NCI-H82 (cell line): ENCODE measurements at places on chromosomes 16 and 17.

DNA sequence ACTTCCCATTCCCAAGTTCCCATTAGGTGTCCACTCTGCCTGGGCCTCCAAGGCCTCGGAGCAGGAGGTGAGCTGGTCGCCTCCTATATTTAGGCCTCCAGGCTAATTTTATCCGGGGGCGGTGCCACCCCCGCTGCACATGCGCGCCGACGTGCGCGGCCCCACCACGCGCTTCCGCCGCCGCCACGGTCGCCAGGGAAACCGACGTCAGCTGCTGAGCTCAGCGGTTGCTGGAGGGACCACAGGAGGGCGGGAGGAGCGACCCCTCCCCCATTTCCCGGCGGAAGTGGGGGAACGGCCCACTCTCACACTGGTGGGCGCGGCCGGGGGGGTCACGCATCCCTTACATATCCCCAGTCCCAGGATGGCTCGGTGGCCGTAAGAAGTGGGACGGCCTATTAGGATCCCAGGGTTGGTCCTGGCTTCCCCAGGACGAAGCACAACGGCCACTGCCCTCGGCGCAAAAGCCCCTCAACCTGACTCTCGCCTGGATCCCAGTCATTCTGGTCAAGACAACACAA, 1.0 kb downstream of the PER1 start:
- peak; percentile 92 for DNase-seq

DNA sequence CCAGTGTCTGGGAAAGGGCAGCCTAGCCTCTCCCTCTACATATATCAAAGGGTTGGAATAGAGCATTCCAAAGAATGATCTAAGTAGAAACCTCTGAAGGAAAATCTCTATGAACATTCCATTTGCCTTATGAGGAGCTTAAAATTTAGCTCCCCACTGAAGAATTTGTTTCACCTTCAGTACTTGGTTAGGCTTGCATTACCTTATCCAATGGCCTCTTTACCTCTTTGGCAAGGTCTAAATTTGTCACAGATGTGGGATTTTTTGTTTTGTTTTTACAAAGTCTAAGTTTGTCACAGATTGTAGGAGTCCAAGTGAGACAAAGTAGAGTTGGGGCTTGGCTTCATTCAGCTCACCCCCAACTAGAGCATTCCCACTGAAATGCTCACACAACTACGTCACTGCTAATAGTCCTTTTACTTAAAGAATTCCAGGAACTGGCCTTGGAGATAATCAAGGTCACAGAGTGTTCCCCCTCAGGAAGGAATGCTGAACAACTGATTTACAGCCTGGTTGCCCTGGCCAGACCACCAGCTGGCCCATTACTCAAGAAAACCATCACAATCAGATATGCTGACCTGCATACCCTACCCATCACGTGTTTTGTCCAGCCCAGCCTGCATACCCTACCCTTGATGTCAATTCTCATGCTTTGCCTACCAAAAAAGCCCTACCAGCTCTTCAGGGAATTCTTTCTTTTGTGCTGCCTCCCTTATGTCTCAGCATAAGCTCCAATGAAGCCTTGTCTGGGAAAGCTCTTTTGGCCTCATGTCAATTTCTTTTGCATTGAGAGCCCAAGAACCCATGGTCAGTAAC, 26.5 kb upstream of the PPM1D start:
- DNase-seq, result no peak

- no peak for DNase-seq
Measured at GRCh38 chr17:540631-541030, 174.0 kb downstream of the VPS53 start.

DNA sequence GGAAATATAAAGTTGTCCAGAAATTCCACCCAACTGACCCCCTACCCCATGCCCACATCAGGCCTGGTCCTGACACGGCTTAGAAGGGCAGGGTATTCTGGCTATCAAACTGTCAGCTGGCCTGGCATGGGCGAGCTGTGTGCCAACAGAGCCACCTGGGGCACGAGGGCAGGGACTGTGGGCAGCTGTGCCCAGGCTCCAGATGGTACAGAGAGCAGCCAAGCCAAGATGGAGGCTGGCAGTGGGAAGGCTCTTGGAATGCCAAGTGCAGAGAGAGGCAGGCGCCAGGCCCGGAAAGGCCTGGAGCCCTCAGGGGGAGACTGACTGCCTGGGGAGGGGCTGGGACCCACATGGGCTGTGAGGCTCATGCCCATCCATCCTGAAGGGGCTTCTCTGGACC, 24.3 kb upstream of the PHF12 start:
- DNase-seq, result no peak

GRCh38 chr17:50807009-50807408, 28.4 kb upstream of the WFIKKN2 start:
- no peak for DNase-seq

DNA sequence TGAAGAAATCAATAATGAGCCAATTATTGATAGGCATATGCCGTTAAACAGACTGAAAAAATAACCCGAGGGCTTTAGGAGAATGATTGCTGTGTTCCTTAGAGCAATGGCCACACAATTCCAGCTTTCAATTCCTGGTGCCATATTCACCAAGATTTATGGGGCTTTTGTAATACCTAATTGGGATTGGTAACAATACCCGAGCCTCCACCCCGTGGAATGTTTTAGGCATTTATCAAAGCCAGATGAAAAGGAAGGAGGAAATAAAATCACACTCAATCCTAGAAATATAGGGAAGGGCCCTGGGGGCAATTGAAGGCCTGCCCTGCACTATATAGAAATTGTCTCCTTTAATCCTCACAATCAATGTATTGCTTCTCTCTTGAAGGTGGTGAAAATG, 42.1 kb upstream of the MLYCD start:
- no peak for DNase-seq

- DNase-seq, result no peak
Measured at GRCh38 chr16:5598793-5599192, 501.2 kb upstream of the EEF2KMT start.

GRCh38 chr16:12145918-12146317, 169.4 kb downstream of the SNX29 start:
- DNase-seq, result no peak

DNA sequence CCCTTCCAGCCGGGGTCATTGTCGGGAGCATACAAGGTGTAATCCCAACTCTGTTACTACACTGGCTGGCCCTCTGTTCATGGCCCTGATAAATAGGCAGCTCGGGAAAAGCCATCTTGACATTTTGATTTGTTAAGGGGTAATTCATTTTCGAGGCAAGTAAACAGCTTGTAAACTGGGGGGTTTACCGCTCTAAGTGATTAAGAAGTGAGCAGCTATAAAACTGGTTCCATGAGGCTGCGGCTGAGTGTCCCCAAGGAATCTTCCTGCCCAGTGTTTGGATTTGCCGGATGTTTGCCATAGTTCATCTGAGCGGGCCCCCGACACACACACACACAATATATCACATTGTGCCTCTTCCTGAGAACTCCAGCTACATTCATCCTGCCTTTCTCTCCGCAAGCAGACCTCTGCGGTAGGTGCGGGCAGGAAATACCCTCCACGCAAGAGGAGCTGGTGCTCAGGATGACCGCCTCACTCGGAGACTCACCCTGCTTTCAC, 92.2 kb downstream of the SOCS1 start:
- DNase-seq, result peak; percentile 66

GRCh38 chr17:14316126-14316832, 15.4 kb downstream of the HS3ST3B1 start:
- DNase-seq, result peak; percentile 43

DNA sequence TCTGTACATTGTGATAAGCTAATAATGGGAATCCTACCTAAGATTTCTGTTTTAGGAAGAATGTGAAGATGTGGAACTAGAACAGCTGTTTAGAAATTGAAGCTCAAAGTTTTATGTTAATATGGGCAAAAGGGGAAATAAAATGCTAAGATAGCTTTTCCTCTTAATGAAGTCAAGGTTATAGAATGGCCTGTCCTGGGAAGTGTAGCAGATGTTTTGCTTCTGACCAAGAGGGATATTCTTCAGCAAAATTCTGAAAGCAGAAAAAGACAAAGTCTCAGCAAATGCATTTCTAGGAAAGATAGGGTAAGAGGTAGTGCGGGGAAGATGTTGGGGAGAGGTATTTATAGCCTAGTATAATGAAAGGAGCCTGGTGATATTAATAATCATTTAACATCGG, 13.1 kb downstream of the MAP3K3 start:
- no peak for DNase-seq

- DNase-seq, result no peak
Measured at GRCh38 chr17:71938340-71939010, 182.3 kb upstream of the SOX9 start.

DNA sequence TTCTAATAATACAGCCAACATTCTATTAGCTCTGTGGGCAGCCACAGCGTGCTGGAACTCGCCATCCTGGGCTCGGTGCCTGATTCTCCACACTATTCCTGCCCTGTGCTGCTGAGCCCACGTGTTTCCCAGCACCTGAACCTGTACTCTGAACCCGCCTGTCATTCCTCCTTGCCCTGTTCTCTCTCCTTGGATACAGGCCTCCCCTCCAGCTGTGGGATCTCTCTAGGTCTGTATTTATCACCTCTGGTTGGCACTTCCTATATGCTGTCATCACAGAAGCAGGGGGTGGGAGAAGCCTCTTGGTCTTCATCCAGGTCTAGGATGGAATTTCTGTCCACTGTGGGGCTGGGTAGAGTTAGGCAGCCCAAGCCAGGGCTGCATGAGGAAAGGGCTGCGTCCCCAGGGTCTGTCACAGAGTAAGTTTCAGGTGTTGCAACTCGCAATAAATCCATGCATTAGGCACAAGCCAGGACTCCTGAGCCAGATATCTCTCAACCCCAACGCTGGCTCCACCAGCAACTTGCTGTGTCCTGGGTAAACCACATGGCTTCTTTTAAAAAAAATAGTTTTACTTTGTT, 56.0 kb downstream of the ABAT start:
- no peak for DNase-seq
